ENCODE measurements at places on chromosomes 11 and 22.

DNA sequence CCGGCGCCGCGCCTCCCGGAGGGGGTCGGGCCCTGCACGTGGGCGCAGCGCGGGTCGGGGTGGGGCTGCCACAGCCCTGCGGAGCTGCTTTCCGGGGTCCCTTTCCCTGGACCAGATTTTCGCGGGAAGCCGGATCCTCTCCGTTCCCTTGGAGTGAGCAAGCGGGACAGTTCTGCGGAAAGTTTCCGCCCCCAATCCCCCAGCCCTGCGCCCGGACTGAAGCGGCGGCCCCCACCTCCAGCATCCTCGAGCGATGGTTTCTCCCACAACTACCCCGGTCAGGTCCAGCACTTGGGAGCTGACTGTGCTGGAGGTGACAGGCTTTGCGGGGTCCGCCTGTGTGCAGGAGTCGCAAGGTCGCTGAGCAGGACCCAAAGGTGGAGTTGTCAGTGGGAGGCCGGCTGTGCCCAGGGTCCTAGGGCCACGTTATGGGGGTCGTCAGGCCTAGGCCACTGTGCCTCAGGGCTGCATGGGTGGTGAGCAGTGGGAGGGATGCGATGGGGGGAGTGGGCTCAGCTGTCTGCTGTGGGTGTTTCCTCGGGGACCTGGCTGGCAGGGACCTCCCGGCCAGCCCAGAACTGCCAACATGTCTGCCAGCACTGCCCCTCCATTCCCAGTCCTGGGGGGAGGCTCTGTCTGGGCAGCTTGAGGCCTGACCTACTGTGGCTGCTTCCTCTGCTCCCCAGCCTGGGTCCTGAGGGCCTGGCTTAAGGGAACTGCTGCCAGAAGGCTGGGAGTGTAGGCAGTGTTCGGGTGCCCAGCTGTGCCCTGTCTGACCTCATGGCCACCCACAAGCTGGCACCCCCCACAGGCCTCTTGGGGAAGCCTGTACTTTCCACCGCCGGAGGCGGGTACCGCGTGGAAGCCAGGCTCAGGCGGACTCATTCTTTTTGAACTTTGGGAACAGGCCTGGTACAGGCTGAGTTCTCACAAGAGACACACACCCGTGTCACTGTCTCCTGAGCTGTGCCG is 726 bp downstream of the ST3GAL4 start:
- no peak for DNase-seq

DNA sequence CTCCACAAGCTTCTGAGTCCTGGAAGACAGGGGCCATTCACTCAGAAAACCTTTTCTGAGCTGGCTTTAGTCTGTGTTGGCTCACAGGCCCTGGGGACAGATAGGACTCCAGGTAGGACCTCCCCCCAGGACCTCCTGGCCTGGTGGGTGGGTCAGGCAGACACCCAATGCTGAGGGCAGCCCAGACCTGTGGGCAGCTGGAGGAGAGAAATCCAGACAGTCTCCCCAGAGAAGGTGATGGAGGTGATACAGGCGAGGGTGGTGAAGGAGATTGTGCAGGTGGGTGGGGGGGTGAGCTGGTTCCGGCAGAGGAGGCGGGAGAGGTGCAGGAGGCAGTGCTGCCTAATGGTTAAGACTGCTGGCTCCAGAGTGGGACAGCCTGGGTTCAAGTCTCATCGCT is 15.6 kb downstream of the LRRC32 start:
- DNase-seq = no peak

- DNase-seq = no peak
Observed at GRCh38 chr11:128874427-128874826, 7.3 kb upstream of the KCNJ1 start.

- DNase-seq = no peak
Observed at GRCh38 chr22:39482768-39483167, 19.3 kb upstream of the MIEF1 start.

DNA sequence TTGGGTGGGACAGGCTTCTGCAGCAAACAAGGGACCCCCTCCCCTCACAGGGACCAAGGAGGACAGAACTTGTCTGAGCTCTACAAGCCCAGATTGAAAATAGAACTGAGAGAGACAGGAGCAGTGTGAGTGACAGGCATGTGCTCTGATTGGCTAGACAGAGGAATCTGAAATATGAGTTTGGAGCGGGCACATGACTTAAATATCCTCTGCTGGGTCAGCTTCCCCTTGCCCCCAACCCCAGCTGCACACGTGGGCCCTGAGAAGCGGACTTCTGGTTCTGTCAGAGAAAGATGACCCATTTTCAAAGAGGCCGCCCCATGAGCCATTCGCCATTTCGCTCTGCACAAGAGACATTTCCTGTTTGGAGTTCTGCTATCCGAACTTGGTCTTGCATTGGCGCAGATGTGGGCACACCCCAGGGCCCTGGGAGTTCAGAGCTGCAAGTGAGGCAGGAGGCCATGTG is 5.3 kb downstream of the TUBA8 start:
- DNase-seq = no peak

- no peak for DNase-seq
Observed at GRCh38 chr11:2207773-2208621, 36.4 kb upstream of the TH start.

Measured in stimulated activated CD8-positive, alpha-beta memory T cell treated with anti-CD3 and anti-CD28 coated beads, Interleukin-7, amount 100 ng/mL, for 1 hour (primary cell).